ENCODE measurements at places on chromosomes 16 and 17. TPM values are rescaled to one million over a fixed set of nuclear protein-coding genes. Genes with fewer than 3 reads are reported as not detected.

GRCh38 chr16:2686912-2687507, 4.7 kb downstream of the KCTD5 start:
- peaks cover 2% of the 10 kb centered on the region for H3K4me1 ChIP-seq
- H3K4me3 ChIP-seq = peak overlapping the region; percentile 47
- DNase-seq = no peak
- no peak overlapping the region for H3K27ac ChIP-seq
- peaks cover 2% of the 10 kb centered on the region for H3K36me3 ChIP-seq

DNA sequence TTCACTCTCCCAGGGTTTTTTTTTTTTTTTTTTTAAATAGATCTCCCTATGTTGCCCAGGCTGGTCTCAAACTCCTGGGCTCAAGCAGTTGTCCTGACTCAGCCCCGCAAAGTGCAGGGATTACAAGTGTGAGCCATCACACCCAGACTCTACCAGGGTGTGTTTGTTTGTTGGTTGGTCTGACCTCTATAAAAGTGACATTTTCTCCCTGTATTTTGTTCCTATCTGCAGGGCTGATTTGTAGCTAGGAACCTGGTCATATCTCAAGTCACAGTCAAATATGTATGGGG, 46.3 kb upstream of the B4GALNT2 start:
- H3K27ac ChIP-seq = no peak overlapping the region
- H3K4me3 ChIP-seq = no peak overlapping the region
- no peaks in the 10 kb centered on the region for H3K4me1 ChIP-seq
- peaks cover 3% of the 10 kb centered on the region for H3K36me3 ChIP-seq
- peaks cover 33% of the 10 kb centered on the region for H3K27me3 ChIP-seq

GRCh38 chr16:56713794-56714193, 16.1 kb upstream of the NUP93 start:
- H3K4me3 ChIP-seq = no peak overlapping the region
- no peaks in the 10 kb centered on the region for H3K36me3 ChIP-seq
- H3K4me1 ChIP-seq = no peaks in the 10 kb centered on the region
- H3K27me3 ChIP-seq = peaks cover 10% of the 10 kb centered on the region
- no peak overlapping the region for H3K27ac ChIP-seq

GRCh38 chr17:52470553-52470952, 312.0 kb upstream of the CA10 start:
- no peak overlapping the region for H3K27ac ChIP-seq
- no peaks in the 10 kb centered on the region for H3K4me1 ChIP-seq
- no peak for DNase-seq
- H3K36me3 ChIP-seq = no peaks in the 10 kb centered on the region
- H3K27me3 ChIP-seq = peaks cover 10% of the 10 kb centered on the region

DNA sequence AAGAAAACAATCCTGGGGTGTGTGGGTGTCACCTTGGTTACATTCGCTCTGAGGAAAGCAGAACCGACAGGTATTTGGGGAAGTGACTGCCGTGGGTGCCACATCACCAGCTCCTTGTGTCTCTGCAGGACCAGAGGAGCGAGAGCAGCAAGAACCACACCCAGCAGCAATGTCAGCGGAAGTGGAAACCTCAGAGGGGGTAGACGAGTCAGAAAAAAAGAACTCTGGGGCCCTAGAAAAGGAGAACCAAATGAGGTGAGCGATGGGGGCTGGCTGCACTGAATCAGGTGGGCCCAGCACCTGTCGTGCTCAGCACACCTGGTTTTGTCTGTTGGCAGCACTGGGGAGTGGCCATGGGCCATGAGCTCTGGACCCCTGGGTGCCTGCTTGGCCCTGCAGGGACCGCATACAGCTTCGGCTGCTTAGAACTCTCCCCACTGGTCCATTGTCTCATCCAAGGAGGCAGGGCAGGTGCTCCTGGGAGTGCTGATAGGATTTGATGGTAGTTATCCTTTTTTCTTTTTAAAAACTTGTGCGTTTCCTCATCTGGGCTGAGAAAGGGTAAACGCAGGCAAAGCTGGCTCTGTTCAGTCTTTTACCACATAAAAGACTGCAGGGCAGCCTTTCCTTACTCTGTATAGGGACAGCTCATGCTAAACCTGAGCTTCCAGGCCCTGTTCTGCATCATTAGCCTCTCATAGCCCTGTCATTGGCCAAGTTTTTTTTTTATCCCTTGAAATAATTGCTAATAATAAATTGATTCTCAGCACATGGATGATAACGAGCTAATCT, 29.4 kb downstream of the HMOX2 start:
- no peak overlapping the region for H3K4me3 ChIP-seq
- DNase-seq = no peak
- peak overlapping the region; percentile 42 for H3K27ac ChIP-seq
- no peaks in the 10 kb centered on the region for H3K27me3 ChIP-seq
- peaks cover 13% of the 10 kb centered on the region for H3K4me1 ChIP-seq

DNA sequence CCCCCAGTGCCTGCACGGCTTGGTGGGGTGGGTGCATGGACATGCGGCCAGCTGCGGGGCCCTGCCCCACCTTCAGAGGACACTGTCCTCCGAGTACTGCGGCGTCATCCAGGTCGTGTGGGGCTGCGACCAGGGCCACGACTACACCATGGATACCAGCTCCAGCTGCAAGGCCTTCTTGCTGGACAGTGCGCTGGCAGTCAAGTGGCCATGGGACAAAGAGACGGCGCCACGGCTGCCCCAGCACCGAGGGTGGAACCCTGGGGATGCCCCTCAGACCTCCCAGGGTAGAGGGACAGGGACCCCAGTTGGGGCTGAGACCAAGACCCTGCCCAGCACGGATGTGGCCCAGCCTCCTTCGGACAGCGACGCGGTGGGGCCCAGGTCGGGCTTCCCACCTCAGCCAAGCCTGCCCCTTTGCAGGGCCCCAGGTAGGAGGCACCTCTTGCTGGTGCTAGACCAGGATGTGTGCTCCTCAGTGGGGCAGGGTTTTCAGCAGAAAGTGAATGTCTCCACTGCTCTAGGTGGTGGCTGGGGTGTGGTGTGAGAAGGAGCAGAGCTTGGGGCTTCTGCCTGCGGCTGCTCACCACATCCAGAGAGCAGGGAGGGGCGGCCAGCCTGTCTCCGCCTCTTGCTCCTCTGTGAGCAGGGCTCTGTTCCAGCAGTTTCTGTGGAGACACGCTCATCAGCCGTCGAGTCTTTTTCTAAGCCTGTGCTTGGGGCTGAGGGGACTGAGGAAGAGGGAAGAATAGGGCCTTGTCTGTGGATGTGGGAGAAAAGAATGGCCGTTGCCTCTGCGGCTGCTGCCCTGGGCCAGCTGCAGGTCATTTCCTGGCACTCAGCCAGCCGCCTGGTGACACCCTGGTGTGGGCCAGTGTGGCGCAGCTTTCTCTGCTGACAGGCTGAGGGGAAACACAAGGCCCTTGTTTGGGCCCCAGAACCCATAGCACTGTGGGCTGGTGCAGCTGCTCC, 2.2 kb downstream of the ZNF276 start:
- H3K27me3 ChIP-seq = no peaks in the 10 kb centered on the region
- no peak overlapping the region for H3K27ac ChIP-seq
- H3K4me3 ChIP-seq = peak overlapping the region; percentile 79
- H3K36me3 ChIP-seq = peaks cover 7% of the 10 kb centered on the region
- H3K4me1 ChIP-seq = peaks cover 12% of the 10 kb centered on the region

DNA sequence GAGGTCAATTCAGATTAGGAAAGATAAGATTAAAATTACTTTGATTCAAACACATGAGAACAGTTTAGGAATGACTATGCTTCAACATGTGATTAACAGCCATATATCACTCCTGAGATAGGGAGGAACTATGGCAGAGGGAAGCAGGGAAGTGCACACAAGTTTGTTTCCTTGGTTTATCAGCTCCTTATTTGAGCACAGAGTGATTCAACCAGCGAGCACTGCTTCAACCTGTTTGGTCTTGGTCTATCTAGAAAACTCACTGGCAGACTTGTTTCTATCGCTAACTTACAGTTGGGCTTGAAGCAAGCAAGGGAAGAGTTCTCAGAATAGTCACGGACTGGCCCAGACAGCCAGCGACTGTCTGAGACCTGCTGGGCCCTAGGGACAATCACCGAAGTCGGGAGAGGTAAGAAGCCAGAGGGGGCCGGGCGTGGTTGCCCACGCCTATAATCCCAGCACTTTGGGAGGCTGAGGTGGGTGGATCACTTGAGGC, 23.5 kb downstream of the TUBG1 start:
- H3K4me3 ChIP-seq = no peak overlapping the region
- H3K4me1 ChIP-seq = peaks cover 3% of the 10 kb centered on the region
- H3K27me3 ChIP-seq = no peaks in the 10 kb centered on the region
- H3K27ac ChIP-seq = peak overlapping the region; percentile 62
- no peak for DNase-seq

- no peak overlapping the region for H3K27ac ChIP-seq
- H3K36me3 ChIP-seq = peaks cover 27% of the 10 kb centered on the region
- no peak overlapping the region for H3K4me3 ChIP-seq
- no peaks in the 10 kb centered on the region for H3K27me3 ChIP-seq
- peaks cover 5% of the 10 kb centered on the region for H3K4me1 ChIP-seq
These were observed 112.8 kb downstream of the CLEC16A start for GRCh38 chr16:11056993-11057649.

- DNase-seq = no peak
- peaks cover 60% of the 10 kb centered on the region for H3K4me1 ChIP-seq
- no peaks in the 10 kb centered on the region for H3K27me3 ChIP-seq
- no peak overlapping the region for H3K27ac ChIP-seq
These were observed 5.5 kb downstream of the USP32 start for GRCh38 chr17:60386147-60387058.

DNA sequence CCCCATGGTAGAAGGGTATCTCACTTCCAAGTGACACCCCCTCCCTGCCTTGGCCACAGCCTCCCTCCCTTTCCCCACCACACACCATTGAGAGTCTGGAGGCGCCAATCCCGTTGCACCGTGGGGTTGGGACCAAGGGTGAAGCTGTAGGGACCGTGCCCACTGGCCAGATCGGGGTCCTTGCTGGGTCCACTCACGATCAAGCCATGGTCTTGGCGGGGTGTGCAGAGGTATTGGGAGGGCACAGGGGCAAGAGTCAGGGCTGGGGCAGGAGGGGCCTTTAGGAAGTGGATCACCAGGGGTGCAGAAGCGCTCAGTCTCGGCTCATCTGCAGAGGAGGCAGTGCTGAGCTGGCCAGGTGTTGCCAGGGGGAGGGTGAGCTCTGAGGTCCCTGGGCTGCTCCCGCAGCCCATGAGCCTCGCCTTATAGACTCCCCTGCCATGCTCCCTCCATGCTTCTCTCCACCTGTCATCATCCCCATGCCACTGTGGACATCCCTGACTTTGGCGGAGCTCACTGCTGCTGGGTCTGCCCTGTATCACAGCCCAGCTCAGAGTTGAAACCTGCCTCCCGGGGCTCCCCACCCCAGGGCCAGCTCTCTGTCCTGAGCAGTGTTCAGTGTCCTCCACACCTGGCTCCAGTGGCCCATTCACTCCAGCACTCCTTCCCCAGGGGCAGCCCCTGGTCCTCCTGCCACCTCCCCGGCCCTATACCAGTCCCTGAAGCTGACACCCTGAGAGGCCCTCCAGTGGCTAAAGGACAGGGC, 8.3 kb downstream of the CDH16 start:
- peaks cover 10% of the 10 kb centered on the region for H3K4me1 ChIP-seq
- no peak overlapping the region for H3K27ac ChIP-seq
- no peak overlapping the region for H3K4me3 ChIP-seq
- no peaks in the 10 kb centered on the region for H3K36me3 ChIP-seq

DNA sequence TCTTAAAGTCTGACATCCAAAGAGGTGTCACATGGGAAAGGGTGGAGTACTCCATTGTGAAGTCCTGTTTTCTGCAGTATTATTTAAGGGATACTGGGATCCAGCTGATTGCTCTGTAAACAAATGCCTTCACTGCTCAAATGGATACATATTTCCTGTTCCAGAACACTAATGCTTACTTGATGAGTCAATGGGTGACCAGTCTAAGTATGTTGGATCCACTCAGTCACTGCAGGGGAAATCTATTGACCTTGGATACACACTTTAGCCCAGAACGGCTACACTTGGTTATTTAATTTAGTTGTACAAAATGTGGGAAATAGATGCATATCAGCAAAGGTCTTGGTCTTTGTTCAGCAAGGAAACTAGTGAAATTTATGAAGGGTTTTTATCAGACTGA, 261.4 kb downstream of the MAP2K4 start:
- no peak for DNase-seq
- no peaks in the 10 kb centered on the region for H3K36me3 ChIP-seq
- H3K27me3 ChIP-seq = peaks cover under 1% of the 10 kb centered on the region
- H3K4me3 ChIP-seq = no peak overlapping the region

DNA sequence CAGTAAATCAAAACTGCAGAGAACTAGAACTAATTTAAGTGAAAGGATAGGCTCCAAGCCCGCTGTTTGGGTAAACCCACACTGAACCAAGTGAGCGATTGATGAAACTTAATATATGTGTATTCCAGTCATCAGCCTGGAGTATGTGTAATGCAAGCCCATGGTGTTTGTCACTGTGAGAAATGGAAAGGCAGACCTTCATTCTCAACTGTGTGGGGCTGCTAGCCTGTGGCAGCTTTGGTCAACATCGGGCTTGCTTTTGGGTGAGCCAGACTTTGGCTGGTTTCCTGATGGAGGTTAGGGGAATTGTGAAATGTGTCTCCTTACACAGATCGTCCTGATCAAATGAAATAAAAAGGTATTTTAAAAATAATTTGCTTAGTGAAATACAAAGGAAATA, 279.9 kb downstream of the IRX3 start:
- no peaks in the 10 kb centered on the region for H3K4me1 ChIP-seq
- H3K36me3 ChIP-seq = peaks cover 13% of the 10 kb centered on the region
- no peak overlapping the region for H3K4me3 ChIP-seq
- H3K27ac ChIP-seq = no peak overlapping the region

DNA sequence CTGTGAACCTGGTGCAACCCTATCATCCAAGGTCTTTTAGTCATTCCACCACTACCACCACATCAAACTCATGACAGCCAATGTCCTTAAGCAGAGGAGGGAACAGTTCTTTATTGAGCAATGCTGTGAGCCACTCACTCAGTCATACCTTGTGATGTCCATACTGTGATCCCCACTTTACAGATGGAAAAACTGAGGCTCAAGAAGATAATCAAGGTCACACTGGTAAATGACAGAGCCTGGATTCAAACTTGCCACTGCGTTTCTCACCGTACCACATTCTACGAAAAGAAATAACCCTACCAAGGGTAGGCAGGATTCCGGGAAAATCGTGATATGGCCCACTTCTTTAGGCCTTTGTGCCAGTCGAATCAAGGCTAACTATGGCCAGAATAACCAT, 172.6 kb downstream of the CCT6B start:
- H3K36me3 ChIP-seq = no peaks in the 10 kb centered on the region
- H3K27ac ChIP-seq = no peak overlapping the region
- no peak for DNase-seq
- peaks cover 61% of the 10 kb centered on the region for H3K27me3 ChIP-seq

Gene TNK1
- 11.5 TPM for total RNA-seq

Gene CCL15
- total RNA-seq = 2.0 TPM

Gene FGF11
- total RNA-seq = 21.8 TPM

Gene CA10
- total RNA-seq = 0.90 TPM

Gene HSD3B7
- total RNA-seq = 6.9 TPM

Gene CCL5
- total RNA-seq = not detected

Gene GPR139
- not detected for total RNA-seq

Gene FBXO39
- total RNA-seq = 0.26 TPM

Gene CLDN9
- 3.4 TPM for total RNA-seq

Gene KRTAP4-6
- not detected for total RNA-seq

Gene EMP2
- 57.9 TPM for total RNA-seq

Gene KRTAP2-3
- total RNA-seq = 0.98 TPM
